LNCaP clone FGC (cell line): ENCODE measurements at places on chromosomes 1 and 21.

- DNase-seq = peak; percentile 23
Measured at GRCh38 chr1:95953015-95953414, 719.0 kb downstream of the RWDD3 start.

GRCh38 chr1:238484121-238484520 is 593.4 kb upstream of the ZP4 start:
- DNase-seq = no peak

DNA sequence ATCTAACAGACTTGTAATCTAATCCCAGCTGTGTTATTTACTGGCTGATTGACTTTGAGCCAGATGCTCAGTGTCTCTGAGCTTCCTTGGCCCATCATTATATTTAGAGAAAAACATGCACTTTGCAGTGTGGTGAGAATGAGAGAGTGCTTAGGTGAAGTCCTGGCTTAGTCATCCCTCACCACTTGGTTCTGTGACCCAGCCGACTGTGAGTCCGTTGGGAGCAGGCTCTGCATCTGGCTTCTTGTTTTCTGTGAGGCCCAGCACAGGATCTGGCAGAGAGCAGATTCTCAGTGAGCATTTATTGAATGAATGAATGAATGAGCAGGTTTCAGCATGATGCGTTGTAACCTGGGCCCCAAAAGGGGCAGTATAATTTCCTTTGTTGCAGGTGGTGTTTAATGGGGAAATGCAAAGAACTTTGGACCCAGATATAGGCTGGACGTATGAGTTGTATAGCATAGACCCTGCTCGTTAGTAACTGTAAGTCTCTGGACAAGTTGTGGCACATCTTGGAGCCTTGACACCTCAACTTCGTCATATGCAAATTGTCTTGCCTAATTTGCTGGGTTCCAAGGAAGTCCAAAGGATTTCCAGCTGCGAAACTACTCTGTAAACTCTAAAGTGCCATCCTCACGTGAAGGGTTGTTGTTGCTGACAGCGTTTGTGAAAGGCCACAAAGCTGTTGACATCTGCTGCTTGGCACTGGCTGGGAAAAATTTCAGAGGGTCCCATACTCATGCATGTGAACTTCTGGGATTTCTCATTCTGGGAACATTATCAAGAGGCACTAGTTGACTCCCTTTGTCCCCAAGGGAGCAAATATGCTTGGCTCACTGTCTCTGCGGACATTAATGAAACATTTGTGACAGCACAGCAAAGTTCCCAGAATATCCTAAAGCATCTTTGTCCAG is 138.8 kb upstream of the USP24 start:
- DNase-seq = no peak

GRCh38 chr1:51642739-51643142 is 25.8 kb downstream of the OSBPL9 start:
- no peak for DNase-seq

- no peak for DNase-seq
Measured at GRCh38 chr21:15260604-15261003, 195.8 kb upstream of the NRIP1 start.

DNA sequence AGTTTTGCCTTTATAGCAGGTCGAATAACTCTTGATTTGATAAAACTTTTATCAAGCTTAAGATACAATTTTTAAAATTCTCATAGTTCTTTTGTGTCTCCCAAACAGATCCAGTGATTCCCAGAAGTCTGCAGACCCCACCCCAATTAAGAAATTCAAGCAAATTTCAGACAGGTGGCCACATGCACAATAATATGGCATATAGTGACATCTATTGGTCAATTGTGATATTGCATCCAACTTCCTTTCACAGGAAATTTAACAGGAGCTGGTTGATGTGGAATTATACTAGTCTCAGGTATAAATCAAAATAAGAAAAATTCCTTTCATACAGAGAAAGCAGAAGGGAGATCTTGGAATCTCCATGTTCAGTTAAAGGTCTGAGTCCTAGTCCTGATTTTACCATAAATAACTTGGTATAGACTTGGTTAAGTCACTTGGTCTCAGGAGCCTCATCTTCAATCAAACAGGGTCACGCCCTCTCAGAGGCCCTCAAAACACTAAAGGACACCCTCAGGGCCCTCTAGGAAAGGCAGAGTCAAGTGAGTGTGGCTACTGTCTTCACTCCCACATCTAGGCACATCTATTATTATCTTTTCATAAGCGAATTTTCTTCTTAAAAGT is 24.1 kb downstream of the PIGM start:
- no peak for DNase-seq

DNA sequence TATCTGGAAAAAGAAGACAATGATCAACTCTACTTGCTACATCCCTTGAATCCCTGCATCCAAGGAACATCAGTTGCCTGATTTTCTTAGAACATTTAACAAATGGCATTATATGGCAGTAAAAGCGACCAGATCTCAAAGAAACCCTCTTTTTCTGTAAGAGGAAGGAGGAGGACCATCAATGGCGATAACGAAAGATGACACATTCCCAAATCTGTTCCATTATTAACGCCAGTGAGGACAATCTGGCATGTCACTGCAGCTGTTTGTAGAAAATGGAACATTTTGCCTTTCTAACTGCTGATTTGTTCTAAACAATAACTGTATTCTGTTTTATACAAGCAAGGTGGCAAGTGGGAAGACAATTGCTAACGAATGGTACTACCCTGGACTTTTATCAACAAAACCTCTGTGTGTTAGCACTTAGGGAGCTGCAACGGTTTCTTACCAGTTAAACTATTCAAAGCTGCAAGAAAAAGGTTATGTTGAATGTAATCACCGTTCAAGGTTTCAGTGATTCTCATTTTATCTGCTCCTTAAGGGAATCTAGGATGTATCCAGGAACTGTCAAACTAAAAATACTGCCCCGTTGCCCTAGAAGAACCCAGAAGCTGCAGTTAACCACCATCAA is 251.9 kb downstream of the SDCCAG8 start:
- DNase-seq = no peak

- DNase-seq = no peak
Measured at GRCh38 chr1:206831650-206832049, 33.8 kb upstream of the IL20 start.

GRCh38 chr1:27392778-27393635 is 585 bp downstream of the GPR3 start:
- DNase-seq = no peak

- DNase-seq = no peak
Measured at GRCh38 chr1:45326627-45327623, at the start of gene HPDL. TSS of gene HPDL (plus strand) at chr1:45326895. CDS start at chr1:45327149, 254 bp downstream.

- DNase-seq = no peak
Measured at GRCh38 chr1:51086496-51087271, 15.3 kb upstream of the C1orf185 start.

DNA sequence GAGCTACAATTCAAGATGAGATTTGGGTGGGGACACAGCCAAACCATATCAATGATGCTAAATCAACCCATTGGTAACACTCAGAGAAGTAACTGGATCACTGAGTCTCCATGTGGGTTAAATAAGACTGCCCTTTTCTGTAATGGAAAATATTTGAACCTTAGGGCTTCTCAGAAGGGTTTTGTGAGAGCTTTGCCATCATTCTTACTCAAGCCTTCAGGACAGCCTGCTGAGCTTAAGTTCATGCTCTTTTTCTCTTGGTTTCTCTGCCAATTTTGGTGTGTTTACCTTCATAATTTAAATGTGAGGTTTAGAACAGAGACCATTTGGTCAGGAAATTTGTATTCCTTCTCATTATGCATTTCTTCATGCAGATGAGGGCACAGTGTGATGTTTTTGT is 74.7 kb downstream of the DISC1 start:
- no peak for DNase-seq

GRCh38 chr1:175162955-175163354 is 29.6 kb downstream of the KIAA0040 start:
- peak; percentile 36 for DNase-seq

DNA sequence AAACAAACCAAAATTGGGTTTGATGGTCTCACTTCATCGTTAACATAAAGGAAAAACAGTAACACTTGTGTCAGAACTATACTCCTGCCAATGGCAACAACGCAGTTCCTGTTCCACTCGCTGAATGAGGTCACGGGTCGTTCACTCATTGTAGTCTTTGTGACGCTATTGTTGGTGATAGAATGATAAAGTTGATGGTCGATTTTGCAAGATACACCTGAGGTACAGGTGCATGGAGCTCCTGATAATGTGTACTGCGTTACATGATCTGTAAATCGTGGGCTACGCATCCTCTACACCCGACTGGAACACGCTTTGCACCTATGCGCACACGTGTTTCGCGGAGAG is 391 bp upstream of the CENPS start:
- no peak for DNase-seq

DNA sequence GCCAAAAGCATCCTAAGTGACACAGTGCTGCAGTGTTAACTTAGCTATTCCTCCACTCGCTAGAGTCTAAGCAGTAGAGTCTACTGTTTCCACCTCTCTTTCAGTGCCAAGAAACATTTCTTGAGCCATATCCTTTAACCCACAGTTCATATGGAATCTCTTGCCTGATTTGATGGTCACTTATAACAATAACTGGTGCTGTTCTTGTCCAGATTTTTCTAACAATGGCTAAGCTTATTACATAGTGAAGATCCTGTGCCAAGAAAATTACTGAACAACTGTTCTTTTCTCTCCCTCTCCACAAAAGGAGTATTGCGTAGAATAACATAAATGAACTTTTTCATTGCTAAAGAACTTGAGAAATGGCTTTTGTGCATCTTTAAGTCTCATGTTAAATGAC is 121.3 kb downstream of the CDC7 start:
- DNase-seq = no peak

GRCh38 chr1:91724231-91724630 is 161.7 kb downstream of the TGFBR3 start:
- no peak for DNase-seq

DNA sequence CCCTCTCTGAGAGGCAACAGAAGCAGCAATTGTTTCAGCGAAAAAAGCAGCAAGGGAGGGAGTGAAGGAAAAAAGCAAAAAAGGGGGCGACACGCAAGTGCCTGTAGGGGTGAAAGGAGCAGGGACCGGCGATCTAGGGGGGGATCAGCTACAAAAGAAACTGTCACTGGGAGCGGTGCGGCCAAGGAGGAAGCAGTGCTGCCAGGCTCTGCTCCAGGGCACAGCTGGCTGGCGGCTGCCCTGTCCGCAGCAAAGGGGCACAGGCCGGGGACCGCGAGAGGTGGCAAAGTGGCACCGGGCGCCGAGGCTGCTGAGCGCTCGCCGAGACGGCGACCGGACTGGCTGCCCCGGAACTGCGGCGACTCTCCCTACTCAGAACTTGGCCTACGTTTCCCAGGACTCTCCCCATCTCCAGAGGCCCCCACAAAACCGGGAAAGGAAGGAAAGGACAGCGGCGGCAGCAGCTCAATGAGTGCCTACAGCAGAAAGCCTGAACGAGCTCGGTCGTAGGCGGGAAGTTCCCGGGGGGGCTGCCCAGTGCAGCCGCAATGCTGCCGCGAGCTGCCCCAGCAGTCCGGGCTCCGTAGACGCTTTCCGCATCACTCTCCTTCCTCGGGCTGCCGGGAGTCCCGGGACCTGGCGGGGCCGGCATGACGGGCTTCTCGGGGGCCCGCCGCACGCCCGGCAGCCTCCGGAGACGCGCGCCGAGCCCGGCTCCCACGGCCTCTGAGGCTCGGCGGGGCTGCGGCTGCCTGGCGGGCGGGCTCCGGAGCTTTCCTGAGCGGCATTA is 1.0 kb upstream of the CDKN2C start:
- DNase-seq = no peak

DNA sequence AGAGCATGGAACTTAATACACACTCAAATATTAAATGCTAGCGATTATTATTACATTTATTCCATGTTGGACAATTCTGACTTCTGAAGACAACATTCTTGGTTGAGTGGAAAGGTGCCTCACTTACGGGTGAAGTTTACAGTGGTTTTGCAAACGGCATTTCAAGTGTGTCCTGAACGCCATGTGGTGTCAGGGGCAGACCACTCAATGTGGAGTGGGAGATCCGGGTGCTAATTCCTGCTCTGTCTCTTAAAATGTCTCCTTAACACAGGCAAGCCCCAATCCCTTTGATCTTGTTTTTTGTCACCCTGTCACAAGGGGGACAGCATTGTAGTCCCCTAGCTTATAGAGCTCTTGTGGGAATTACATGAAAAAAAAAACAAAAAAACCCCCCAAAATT is 5.6 kb upstream of the TDRD10 start:
- no peak for DNase-seq

- no peak for DNase-seq
Measured at GRCh38 chr1:42924851-42925760, 33.6 kb downstream of the SLC2A1 start.

GRCh38 chr1:229420765-229421164 is 13.1 kb downstream of the ACTA1 start:
- DNase-seq = no peak

DNA sequence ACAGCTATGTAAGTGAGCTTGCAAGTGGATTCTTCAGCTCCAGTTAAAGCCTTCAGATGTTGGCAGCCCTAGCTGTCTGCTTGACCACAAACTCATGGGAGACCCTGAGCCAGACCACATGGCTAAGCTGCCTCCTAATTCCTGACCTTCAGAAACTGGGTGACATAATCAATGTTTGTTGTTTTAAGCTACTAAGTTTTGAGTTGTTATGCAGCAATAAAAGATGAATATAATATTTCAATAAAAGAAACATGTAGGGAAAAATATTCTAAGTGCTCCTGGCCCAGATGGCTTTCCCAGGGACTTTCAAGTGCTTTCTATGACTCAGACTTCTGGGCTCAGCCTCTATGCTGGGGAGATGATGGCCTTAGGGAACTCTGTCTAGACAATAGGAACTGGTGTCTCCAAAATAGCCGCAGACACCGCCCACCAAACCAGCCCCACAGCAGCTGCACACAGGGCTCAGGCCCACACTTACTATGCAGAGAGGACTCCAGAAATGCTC is 20.3 kb upstream of the AZIN2 start:
- DNase-seq = no peak

DNA sequence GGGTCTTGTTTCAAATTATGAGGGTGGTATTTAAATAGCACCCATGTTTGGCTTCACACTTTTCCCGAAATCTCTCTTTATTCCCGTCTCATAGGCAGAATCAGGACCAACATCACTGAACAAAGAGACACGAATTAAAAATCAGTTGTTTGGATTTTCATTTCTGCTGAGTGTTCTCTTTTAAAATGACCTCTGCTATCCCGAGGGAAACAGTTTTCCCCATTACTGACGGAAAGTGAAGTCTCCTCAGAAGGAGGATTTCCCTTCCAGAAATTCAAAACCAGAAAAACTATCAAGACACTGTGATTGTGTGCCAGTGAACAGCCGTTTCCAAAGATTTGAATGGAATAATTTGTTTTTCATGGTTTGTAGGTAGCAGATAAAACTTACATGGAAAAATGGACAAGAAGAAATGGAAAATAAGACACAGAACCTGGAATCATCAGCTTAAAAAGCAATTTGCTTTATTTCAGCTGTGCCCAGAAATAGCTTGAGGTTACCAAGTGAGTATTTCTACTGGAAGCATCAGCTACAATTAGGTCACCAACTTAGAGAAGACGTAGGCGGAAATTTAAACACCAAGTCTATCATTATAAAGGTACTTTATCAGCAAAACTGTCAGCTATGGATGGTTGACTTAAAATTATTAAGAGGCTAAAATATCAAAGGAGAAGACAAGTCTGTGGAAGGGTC is 68.5 kb downstream of the RUNX1 start:
- no peak for DNase-seq

DNA sequence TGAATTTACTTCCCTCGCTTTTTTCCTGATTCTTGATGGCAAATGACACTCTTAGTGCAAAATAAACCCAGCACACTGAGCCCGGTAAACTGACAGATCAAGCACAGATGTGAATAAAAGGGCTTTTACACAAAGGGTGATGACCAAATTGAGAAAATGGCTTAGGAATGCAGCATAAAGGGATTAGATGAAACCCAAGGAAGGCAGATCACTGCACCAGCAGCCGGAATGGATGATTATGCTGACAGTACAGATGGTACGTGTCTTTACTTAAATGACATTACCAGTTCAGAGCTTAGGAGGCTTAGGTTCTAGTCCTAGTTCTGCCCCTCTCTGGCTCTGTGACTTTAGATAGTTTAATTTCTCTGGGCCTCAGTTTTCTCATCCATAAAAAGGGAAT is 12.0 kb downstream of the PKP1 start:
- DNase-seq = no peak
